ENCODE measurements at places on chromosomes 12 and 14. TPM values are rescaled to one million over a fixed set of nuclear protein-coding genes. Genes with fewer than 3 reads are reported as not detected.

The IKZF4 gene
- 1.8 TPM for total RNA-seq

The KIF5A gene
- 0.18 TPM for total RNA-seq

The WNT1 gene
- not detected for total RNA-seq

The HOTAIR gene
- not detected for total RNA-seq

The LYZ gene
- total RNA-seq: not detected

The SOAT2 gene
- total RNA-seq: 0.18 TPM

The RNASE3 gene
- total RNA-seq: not detected

The JAG2 gene
- total RNA-seq: 0.18 TPM

The PELI2 gene
- 31.7 TPM for total RNA-seq

The SLC8A3 gene
- total RNA-seq: under 0.01 TPM

The RAB15 gene
- 3.3 TPM for total RNA-seq

The NGB gene
- not detected for total RNA-seq

The FOXN4 gene
- total RNA-seq: not detected

The SLC5A8 gene
- not detected for total RNA-seq

The NPAS3 gene
- total RNA-seq: not detected

The KRT6C gene
- not detected for total RNA-seq

The KLRB1 gene
- not detected for total RNA-seq

The KLRF1 gene
- total RNA-seq: not detected

The CRIP1 gene
- total RNA-seq: not detected

The RND1 gene
- total RNA-seq: not detected

The RD3L gene
- not detected for total RNA-seq

The PCNX4 gene
- 151 TPM for total RNA-seq
